ENCODE measurements at places on chromosomes 6 and 20.

DNA sequence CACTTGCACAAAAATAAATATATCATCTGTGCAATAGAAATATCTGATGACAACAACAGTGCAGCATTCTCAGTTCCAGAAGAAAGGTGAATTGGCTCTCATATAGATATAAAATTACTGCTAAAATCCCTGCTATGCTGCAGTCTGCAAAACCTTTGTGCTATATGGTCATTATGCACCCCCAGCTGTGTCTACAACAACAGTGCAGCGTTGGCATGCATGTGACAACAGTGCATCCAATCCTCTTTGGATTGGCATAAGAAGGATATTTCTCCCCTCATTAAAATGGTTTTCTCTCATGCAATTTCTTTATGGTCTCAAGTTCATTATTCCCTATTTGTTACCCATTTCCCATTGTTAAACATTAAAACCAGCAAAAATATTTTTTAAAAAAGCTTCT lies 23.1 kb downstream of the OR2B6 start:
- no peak for DNase-seq

GRCh38 chr6:3835785-3836184 lies 13.4 kb upstream of the FAM50B start:
- no peak for DNase-seq

DNA sequence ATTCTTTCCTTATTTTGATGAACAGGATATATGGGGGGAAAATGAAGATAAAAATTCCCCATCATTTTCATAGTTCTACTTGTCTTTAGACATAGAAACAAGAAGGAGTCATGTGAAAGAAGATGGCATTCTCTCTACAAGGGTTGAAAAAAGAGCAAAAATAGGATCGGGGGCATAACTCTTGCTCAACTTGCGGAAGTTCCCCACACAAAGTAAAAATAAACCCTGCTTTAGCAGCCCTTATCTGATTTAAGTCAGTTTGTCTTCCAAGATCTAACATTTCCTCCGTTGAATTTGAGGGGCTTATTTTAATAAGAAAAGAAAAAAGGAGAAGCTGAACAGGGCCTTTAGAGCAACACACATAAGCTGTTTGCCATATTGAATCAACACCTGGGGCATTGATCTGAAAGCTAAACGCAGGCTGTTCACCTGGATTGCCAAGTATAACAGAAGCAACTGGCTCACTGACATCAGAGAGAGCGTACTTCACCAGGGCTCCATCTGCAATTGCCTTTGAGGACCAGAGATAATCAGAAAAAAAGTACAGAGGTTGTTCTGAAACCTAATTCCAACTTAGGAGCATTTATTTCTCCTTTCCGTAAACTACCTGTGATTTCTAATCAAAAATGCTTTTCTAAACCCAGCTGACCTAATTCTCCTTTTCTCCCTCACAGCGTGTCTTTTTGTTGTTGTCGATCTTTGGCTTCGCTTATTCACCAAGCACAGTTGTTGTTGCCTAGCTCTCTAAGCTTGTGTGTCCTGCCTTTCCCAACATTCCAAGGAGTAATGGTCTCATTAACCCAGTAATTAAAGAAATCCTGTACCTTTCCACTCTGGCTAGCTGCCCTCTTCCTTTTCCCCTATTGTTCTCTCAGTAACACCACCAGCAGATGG lies 568.0 kb downstream of the KIF16B start:
- no peak for DNase-seq

GRCh38 chr6:167985911-167986595 lies 11.4 kb upstream of the KIF25 start:
- no peak for DNase-seq

DNA sequence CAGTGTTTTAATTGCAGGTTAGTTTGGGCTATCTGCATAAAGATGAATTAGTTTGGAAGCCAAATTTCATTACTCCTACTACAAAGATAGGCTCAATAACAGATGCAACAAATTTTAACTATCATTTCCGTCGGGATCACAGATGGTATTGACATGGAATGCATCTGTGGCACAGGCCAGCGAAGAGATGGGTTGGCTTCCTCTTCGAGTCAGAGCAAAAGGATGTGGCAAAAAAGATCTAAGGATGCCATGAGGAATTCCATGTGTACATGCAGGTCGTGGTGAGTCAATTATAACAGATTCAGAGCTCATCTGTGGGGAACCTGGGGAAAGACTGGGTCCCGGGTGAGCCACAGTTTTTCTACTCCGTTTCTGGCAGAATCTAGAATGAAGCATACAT lies 83.0 kb upstream of the CITED2 start:
- DNase-seq, result no peak

DNA sequence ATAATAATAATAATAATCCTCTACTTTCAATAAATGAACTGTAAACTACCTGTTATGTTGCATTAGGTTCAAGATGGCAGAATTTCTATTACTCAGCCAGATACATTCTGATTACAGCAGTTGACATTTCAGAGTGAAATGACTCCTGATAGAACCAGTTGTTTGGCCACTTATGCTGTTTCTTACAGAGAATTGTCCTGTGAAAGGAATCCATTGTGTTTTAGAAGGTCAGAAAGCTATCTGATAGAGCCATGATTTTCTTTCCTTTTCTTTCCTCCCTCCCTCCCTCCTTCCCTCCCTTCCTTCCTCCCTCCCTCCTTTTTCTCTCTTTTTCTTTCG lies 16.6 kb downstream of the GJA10 start:
- DNase-seq, result no peak

DNA sequence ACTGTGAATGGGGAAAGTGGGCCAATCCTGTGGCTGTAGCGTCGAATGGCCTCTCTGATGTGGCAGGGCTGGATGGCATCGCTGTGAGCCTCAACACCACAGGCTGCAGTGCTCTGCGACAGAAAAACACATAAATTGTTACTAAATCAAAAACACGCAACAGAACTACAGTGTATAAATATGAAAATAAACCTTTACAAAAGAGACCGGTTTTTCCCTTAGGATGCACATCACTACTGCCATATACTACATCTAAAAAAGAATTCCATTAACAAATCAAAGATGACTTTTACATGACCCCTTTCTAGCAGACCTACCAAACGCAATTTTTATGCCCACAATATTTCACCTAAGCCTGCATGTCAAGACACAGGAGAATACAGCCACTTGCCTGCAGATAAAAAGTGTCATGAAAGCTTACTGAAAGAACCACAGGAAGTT lies 395.5 kb upstream of the RUNX2 start:
- DNase-seq, result peak; percentile 31

GRCh38 chr6:118665011-118665410 lies 13.6 kb upstream of the CEP85L start:
- DNase-seq, result no peak

- DNase-seq, result no peak
Observed at GRCh38 chr20:8291873-8292272, 159.8 kb downstream of the PLCB1 start.

DNA sequence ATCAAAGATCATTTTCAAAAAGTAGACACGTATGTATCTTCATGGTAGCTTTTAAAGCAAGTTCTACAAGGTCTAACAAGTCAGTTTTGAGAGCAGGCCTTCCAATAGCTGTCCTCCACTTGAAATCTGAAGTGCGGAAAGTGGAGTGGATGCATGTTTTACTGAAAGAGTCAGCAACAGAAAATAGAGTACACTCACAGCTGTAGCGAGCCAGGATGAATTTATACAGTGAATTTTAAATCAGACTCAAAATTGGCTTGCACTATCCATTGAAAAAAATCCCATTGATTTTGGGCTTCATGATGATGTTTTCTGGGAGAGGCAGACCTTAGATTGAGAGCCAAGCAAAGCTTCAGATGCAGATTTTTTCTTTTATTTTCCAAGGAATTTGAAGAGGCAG lies 80.6 kb downstream of the GJA10 start:
- no peak for DNase-seq

GRCh38 chr6:43666196-43666920 lies 21.2 kb downstream of the MRPS18A start:
- no peak for DNase-seq

DNA sequence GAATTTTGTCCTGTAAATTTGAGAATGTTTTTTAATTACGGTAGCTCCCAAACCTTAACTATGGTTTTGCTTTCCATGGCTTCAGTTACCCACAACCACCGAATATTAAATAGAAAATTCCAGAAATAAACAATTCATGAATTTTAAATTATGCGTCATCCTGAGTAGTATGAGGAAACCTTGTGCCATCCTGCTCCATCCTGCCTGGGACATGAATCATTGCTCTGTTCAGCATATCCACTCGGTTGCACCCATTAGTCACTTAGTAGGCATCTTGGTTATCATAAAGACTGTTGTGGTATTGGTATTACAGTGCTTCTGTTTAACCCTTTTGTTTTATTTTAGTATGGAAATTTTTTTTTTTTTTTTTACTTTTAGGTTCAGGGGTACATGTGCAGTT lies 39.7 kb downstream of the KCNS1 start:
- no peak for DNase-seq

- no peak for DNase-seq
Observed at GRCh38 chr20:62927128-62927705, 912 bp upstream of the DIDO1 start.

- DNase-seq, result no peak
Observed at GRCh38 chr20:51360451-51361201, 181.9 kb downstream of the NFATC2 start.

DNA sequence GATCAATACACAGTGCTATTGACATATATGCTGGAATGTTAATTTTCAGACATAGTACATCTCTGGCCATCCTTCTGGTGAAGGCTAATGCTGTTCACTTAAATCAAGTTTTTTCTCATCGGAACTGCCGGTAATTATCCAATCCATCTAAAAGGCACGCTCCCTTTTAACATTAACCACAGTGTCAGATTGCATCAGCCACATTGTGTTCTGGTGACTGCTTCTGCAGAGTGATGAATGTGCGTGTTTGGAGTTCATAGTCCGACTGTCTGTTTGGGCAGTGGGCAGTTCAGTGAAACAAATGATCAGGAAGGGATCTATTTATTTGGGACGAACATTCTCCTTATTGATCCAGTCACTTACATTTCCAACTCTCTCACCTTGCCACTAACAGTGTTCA lies 49.5 kb downstream of the SOBP start:
- DNase-seq, result no peak

GRCh38 chr6:70790483-70791224 lies 123.0 kb downstream of the SMAP1 start:
- DNase-seq, result no peak

GRCh38 chr6:12007473-12007872 lies 4.6 kb upstream of the HIVEP1 start:
- DNase-seq, result no peak

GRCh38 chr20:34069341-34070078 lies 42.5 kb downstream of the EIF2S2 start:
- peak; percentile 57 for DNase-seq
